ENCODE measurements at places on chromosomes 12 and 14.

- H3K4me3 ChIP-seq, result no peak overlapping the region
- no peak overlapping the region for H3K27ac ChIP-seq
- DNase-seq, result no peak
- H3K4me1 ChIP-seq, result no peaks in the 10 kb centered on the region
- H3K36me3 ChIP-seq, result no peaks in the 10 kb centered on the region
- H3K27me3 ChIP-seq, result peaks cover 26% of the 10 kb centered on the region
These were observed 37.9 kb downstream of the CYP46A1 start for GRCh38 chr14:99721792-99722516.

DNA sequence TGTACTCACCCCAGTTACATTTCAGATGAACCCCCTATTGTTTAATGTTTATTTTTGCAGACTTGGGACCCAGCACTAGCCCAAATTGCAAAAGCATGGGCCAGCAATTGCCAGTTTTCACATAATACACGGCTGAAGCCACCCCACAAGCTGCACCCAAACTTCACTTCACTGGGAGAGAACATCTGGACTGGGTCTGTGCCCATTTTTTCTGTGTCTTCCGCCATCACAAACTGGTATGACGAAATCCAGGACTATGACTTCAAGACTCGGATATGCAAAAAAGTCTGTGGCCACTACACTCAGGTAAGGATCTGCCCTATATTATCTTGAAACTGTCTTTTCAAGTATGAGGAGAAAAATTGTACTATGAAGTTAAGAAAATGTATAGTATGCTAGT, 1.2 kb downstream of the GLIPR1 start:
- H3K27me3 ChIP-seq, result no peaks in the 10 kb centered on the region
- peaks cover 15% of the 10 kb centered on the region for H3K4me1 ChIP-seq
- peak overlapping the region; percentile 66 for H3K4me3 ChIP-seq

- H3K4me1 ChIP-seq, result peaks cover 16% of the 10 kb centered on the region
- DNase-seq, result no peak
- no peaks in the 10 kb centered on the region for H3K27me3 ChIP-seq
- H3K36me3 ChIP-seq, result no peaks in the 10 kb centered on the region
- peak overlapping the region; percentile 48 for H3K27ac ChIP-seq
- no peak overlapping the region for H3K4me3 ChIP-seq
These were observed 944 bp downstream of the TXNRD1 start for GRCh38 chr12:104216521-104216924.

DNA sequence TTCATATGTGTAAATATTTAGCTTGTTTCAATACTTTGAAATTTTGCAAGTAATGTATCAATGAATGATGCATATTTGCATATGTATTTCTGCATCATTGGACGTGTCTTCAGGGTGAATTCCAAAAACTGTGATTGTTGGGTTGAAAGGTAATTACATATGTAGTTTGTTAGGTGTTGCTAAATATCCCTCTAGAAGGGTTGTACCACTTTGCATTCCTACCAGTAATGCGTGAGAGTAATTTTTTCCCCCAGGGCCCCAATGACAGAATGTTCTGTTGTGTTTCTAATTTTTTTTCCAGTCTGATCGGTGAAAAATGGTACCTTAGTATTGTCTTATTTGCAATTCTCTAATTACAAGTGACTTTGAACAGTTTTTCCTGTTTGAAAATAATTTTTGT, 408.9 kb downstream of the NAV3 start:
- no peaks in the 10 kb centered on the region for H3K36me3 ChIP-seq
- H3K4me1 ChIP-seq, result no peaks in the 10 kb centered on the region
- no peak overlapping the region for H3K4me3 ChIP-seq
- no peak overlapping the region for H3K27ac ChIP-seq

GRCh38 chr14:31410048-31410650, 10.2 kb downstream of the HEATR5A start:
- no peak for DNase-seq
- H3K4me1 ChIP-seq, result peaks cover 2% of the 10 kb centered on the region
- no peaks in the 10 kb centered on the region for H3K27me3 ChIP-seq

GRCh38 chr12:124618291-124618902, 51.0 kb upstream of the NCOR2 start:
- peaks cover 7% of the 10 kb centered on the region for H3K4me1 ChIP-seq
- H3K36me3 ChIP-seq, result no peaks in the 10 kb centered on the region
- peaks cover 18% of the 10 kb centered on the region for H3K27me3 ChIP-seq
- no peak overlapping the region for H3K4me3 ChIP-seq

GRCh38 chr12:61367281-61367785, 892.9 kb upstream of the USP15 start:
- H3K4me3 ChIP-seq, result no peak overlapping the region
- DNase-seq, result no peak
- no peaks in the 10 kb centered on the region for H3K4me1 ChIP-seq
- no peaks in the 10 kb centered on the region for H3K27me3 ChIP-seq
- no peaks in the 10 kb centered on the region for H3K36me3 ChIP-seq
